Ovary (tissue), 10 donors: ENCODE measurements at places on chromosomes 1 and 21. TPM values are rescaled to one million over a fixed set of nuclear protein-coding genes. Genes with fewer than 3 reads are reported as not detected.

The FAM78B gene
- polyA plus RNA-seq = 1.4 TPM

- DNase-seq = no peak
These were observed 2.3 kb downstream of the ATAD3C start for GRCh38 chr1:1451696-1452364.

DNA sequence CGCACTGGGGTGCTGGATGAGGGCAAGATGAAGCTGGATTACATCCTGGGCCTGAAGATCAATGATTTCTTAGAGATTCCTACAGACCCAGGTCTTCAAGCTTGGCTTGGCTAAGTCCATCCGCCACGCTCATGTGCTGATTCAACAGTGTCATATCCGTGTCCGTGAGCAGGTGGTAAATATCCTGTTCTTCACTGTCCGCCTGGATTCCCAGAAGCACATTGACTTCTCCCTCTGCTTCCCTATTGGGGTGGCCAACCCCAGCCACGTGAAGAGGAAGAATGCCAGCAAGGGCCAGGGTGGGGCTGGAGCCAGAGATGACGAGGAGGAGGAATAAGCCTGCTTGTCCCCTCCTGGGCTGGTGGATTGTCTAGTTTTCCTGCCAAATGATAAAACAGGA, 2.2 kb upstream of the CBR3 start:
- no peak for DNase-seq

DNA sequence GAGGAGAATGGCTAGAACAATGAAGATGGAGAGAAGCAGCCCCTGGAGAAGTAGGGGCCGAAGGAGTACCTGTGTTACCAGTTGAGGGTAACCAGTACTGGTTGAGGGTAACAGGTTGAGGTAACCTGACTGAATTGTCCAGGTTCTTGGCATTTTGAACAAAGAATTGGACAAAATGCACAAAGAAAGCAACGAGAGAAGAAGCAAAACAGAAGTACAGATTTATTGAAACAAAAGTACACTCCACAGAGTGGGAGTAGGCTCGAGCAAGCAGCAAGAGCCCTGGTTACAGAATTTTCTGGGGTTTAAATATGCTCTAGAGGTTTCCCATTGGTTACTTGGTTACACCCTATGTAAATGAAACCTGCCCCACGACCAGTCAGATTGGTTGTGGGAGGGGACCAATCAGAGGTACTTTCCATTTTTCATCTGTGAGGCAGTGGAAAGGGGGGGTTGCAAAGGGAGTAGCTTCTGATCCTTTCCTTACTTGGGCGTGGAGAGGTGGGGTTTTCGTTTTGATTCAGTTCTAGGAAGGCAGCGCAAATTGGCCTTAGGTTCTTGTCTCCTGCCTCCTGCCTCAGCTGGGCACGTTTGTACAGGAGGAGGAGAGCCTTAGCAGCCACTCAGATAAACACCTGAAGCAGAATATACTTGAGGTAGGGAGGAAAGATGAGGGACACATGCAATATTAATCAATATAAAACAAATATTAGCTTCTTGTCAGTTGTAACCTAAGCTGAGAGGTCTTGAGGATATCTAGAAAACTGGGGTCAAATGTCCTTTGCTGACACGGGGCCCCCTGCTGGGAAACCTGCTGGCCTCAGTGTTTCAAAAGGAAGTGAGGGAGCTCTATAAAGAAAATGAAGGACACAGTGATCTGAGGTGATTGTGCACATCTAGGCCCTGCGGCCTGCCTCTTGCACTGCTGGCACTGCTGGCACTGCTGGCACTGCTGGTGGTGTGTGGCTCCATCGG, 14.3 kb upstream of the LSM10 start:
- DNase-seq = no peak

The PACC1 gene
- 1.9 TPM for polyA plus RNA-seq

GRCh38 chr1:21703318-21703963, 34.3 kb upstream of the RAP1GAP start:
- DNase-seq = no peak

- DNase-seq = no peak
These were observed 15.8 kb upstream of the SDHB start for GRCh38 chr1:17069452-17070162.

The BEST4 gene
- polyA plus RNA-seq = 0.25 TPM

The ZFP69B gene
- polyA plus RNA-seq = 0.64 TPM

- no peak for DNase-seq
These were observed 39.4 kb upstream of the PPIH start for GRCh38 chr1:42618866-42619265.

The F13B gene
- polyA plus RNA-seq = not detected

The CD48 gene
- polyA plus RNA-seq = 17.6 TPM

DNA sequence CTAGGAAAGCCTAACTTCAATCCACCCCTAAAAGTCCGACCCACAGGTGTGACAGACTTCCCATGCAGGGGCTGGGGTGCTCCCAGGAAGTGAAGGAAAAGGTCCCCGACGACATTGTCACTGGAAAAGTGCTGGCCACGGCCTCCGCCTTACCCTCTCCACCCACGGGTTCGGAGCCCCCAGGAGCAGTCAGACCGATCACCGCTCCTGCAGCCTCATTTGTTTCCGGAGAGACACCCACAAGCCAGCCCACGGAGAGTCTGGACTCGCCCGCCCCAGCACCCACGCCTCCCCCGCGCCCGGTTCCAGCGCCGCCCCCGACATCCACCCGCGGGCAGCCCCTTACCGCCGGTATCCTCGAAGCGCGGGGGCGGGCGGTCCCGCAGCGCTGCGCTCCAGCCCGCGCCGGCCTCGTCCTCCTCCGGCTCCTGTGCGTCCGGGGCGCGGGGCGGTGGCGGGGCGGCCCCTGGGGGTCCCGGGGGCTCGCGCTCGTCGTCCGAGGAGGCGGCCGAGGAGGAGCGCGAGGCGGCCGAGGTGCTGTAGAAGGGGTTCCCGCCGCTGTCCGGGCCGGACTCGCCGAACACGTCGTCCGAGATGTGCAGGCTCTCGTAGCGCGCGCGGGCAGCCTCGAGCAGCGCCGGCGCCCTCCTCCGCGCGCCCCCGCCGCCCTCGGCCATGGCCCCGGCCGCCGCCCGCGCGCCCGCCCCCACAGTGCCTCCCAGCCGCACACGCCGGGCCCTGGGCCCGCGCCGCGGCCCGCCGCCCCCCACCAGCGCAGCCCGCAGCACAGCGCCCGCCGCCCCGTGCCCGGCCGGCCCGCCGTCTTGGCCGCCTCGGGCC, 660 bp downstream of the PGBD5 start:
- DNase-seq = no peak

GRCh38 chr1:64632936-64633335, 111.9 kb upstream of the RAVER2 start:
- DNase-seq = no peak

DNA sequence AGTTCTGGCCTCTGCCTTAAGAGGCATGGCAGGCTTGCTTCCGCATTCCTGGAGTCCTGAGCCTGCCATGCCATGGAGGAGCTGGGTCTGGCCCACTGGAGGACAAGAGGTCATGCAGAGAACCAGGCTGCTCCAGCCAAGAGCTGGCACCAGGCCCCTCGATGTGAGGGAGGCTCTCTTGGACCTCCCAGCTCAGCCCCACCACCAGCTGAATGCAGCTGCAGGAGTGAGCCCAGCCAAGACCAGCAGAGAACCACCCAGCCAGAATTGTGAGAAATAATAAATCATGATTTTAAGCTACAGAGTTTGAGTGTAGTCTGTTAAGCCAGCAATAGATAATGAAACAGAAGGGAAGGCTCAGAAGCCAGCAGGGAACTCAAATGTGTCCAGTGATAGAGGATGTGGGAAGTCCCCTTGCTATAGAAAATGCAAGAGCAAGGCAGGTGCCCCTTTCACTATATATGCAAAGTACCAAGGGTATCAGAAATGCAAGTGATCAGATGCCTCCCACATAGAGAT, 118.4 kb downstream of the HIVEP3 start:
- DNase-seq = no peak

The CDA gene
- 2.8 TPM for polyA plus RNA-seq

The AQP10 gene
- polyA plus RNA-seq = not detected

DNA sequence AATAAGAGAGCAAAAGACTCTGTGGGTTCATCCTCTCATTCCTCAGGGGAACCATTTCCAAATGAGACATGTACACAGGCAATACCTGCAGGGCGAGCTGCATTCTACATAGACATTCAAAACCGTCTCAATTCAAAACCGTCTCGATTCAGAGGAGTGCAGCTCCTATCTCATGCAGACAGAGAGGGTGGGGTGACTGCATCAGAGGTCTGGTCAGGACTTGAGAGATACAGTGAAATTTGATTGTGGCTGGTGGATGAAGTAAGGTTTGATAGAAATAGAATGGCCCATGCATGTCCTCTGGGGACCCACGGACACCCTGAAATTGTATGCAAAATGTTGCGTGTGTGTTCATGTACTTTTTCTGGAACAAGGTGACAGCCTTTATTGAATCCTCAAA, 27.3 kb downstream of the TEX35 start:
- DNase-seq = no peak

DNA sequence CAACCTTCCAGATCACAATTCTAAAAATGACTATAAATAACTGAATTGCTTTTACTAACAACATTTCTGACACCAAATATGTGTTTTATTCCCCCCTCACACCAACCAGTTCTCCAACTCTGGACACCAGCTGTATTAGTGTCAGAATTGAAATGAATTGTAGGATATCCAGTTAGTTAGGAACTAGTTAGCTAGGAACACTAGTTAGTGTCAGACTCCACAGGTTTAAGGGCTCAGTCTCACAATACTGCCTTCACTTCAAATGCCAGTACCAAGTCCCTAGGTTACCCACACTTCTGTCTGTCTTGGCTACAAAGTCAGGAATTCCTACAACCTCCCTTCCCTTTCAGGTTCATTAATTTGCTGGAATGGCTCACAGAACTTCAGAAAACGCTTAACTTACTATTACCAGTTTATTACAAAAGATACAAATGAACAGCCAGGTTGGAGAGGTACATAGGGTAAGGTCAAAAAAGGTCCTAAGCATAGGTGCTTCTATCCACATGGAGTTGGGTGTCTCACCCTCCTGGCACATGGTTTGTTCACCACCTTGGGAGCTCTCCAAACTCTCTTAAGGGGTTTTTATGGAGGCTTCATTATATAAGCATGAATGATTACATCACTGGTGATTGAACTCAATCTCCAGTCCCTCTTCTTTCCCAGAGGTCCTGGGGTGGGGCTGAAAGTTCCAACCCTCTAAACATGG, 4.2 kb downstream of the STXBP3 start:
- no peak for DNase-seq

DNA sequence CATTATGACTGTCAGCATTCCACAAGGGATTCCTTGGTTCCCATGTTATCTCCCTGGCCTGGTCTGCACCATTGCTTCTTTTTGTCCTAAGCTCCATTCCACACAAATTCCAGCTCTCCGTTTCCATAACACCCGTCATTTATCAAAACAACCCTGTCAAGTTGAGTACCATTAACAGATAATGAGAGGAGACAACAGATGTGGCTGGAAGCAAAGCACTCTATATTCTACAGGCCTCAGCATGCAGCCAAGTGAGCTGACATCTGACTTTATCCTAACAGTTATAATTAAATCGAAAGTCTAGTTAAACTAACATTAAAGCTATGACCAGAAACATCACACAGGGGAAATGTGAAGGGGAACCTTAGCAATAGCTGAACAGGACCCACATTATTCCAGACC, 110.4 kb downstream of the RERE start:
- no peak for DNase-seq

GRCh38 chr1:25183126-25183980, 48.9 kb downstream of the SYF2 start:
- DNase-seq = no peak

The HAO2 gene
- polyA plus RNA-seq = not detected

The KRTAP10-2 gene
- not detected for polyA plus RNA-seq

The B3GALT5 gene
- polyA plus RNA-seq = 0.23 TPM

DNA sequence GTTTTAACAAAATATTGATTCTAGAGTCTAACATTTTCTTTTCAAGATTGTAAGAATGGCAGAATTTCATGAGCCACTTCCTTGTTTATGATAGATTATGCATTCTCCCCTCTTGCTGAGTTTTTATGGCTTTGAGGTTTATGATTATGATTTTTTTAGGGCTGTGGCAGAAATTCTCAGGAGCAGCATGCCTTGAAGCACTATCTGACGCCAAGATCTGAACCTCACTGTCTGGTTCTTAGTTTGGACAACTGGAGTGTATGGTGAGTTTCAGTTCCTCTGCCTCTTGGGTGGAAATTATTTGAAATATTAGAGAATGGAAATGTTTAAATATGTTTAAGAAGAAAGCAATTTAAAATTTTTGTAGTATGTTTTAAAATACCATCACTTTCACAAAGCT, 10.2 kb downstream of the USP16 start:
- no peak for DNase-seq

The GCSAML gene
- polyA plus RNA-seq = 0.05 TPM

The CITED4 gene
- 5.2 TPM for polyA plus RNA-seq

DNA sequence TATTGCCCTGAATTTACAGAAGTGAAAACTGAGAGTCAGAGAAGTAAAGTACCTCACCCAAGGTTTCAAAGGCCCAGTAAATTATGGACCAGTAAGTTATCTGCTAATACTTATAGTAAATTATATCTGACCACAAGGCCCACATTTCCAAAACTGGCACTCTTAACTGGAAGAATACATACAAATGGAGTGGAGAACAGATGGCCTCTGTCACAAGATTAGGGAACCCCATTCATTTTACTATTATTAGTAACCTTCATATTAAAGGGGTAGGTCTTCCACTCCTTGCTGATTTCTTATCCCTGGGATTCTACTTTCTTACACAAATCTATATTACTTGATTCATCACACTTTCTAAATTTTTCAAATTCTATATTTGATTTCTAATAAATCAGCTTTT, 588.8 kb downstream of the NEGR1 start:
- no peak for DNase-seq

DNA sequence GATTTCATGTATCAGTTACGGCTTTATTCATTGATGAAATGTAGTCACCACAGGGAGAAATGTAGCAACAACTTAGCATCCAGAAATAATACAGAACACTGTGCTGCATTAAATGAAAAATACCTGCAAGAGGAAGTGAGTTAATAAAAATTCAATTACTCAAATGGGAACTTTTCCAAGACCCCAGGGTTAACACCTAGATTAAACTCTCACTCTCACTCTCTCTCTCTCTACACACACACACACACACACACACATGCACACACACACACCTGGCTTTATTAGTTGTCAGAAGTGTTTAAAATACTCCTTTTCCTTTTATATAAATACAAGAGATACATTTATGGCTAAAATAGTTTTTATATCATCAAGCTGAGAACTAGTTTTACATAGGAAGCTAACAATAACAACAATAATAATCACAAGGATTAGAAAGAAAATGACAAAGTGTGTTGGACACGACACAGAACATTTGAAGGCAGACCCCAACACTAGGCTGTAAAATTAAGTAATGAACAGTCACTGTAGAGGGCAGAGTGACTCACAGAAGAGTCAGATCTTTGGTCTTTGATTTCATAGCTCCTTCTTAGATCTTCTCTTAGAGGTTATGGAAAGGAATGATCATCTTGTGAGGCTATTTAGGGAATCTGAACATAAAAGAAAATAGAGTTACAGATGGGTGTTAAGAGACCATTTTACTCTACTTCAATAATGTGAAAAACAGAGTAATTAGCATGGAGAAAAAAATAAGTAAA, 1266.0 kb upstream of the ADGRL2 start:
- no peak for DNase-seq

DNA sequence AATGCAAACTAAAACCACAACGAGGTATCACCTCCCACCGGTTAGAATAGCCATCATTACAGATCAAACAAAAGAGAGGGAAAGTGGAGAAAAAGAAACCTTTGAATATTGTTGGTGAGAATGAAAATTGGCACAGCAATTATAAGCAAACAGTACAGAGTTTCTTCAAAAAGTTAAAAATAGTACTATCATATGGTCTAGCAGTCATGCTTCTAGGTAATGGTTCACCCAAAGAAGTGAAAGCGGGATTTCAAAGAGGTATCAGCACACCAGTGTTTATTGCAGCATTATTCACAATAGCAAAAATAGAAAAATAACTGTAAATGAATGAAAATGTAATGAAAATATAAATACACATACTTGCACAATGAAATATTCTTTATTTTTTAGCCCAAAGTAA, 8.2 kb downstream of the OR2T10 start:
- no peak for DNase-seq
